ENCODE measurements at places on chromosomes 1 and 21.
A peak's percentile ranks its signal among the peaks of the same experiment; 100 is the strongest.

GRCh38 chr1:155174324-155175280 lies 953 bp downstream of the TRIM46 start:
- DNase-seq = peak; percentile 70

DNA sequence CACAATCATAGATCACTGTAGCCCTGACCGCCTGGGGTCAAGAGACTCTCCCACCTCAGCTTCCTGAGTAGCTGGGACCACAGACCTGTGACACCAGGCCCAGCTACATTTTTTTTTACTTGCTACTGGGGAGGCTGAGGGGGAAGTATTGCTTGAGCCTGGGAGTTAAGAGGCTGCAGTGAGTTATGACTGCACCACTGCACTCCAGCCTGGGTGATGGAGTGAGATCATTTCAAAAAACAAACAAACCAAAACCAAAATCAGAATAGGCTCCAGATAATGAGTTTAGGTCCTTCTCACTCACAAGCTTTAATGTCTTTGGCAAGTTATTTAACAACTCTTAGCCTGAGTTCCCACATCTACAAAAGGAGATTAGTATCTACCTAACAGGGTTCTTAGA lies 22.8 kb downstream of the WDR26 start:
- DNase-seq = no peak

DNA sequence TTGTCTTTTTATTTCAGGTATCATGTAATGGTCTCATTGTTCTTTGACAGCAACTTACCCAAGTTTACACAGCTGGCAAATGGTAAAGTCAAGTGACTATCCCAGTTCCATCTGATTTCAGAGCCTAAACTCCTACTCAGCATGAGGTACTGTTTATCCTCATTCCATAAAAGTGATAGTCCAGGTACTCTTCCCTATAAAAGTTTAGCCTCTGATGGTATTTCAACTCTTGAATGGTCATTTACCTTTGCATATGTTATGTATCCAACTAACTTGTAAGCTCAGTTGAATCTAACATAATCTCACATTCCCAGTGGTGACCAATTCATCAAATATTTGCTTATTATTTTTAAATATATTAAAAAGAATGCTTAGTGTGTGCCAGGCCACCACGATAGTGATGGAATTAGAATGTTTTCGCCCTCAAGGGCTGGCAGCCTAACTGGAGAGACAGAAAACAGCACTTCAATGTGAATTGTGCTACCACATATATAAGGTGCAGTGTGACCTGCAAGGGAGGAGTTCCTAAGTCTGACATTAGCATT lies 307.1 kb downstream of the CTH start:
- DNase-seq = no peak

DNA sequence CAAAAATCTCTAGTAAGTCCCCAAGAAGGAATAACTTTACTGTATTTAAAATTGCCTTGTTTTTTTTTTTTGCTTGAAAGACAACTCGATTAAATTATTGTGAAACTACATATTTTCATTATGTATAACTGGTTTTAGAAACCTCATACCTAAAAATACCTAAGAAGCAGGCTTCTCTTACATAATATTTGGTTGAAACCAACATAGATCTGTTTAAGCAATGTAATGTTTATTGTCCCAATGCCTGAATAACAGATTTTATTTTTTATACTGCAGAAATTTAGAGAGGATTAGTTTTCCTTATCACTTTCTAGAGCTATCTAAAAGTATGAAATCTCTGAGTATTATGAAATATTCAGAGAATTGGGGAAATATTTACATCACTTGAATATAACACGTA lies 78.5 kb upstream of the CHRM3 start:
- no peak for DNase-seq

DNA sequence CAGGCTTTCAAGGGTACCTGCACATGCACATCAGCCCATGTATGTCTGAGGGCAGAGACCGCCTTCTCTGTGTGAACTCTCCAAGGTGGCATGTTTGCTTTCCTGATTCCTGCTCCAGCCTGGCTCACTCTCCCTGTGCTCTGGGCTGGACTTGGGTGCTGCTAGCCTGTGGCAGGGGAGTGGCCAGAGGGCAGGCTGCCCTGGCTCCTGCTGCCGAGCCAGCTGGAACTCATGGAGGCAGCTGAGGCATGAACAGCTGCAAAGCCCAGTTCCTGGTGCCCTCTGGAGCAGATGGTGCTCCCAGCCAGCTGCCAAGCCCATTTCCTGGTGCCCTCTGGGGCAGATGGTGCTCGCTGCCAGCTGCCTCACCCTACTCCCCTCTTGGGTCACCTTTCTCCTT lies 7.6 kb downstream of the UBL4B start:
- no peak for DNase-seq

GRCh38 chr1:75841421-75841820 lies 44.7 kb downstream of the MSH4 start:
- no peak for DNase-seq

DNA sequence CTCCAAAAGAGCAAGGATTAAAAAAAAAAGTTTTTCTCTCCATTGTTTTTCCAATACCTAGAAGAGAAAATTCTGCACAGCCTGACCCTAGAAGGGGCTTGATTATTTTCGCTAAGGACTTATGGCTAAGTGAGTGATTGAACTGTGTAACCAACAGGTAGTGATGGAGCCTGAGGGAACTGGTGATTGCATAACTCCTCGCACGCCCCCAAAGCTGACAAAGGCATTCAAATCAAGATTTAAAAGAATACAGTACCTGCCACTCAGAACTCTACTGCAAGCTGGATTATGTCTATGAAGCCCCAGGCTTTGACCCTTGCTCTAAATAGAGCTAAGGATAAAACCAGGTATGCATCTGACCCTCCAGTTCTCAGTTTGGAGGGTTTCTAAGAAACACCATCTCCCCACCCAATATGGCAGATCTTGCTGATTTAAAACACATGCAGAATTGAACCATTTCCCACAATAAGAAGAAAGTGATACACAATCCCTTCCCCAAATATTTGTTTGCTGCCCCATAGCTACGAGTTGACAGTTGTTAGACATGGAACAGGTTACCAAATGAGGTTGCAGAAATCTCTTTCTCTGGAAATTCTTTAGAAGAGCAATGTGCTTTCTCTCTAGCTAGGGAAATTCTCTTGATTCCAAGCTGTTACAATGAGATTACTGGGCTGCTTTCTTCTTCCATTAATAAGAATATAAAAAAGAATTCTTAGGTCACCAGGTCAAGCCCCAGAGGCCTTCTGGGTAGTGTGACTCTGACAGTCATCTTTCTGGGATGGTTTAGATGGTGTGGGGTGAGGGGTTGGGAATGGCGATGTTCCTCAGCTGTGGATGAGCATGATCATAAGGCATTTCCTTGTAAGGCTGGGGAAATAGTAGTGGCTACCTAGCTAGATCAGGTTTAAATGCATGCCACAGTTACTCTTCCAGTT lies 35.1 kb downstream of the FGGY start:
- no peak for DNase-seq

GRCh38 chr1:41615981-41616380 lies 131.5 kb upstream of the EDN2 start:
- no peak for DNase-seq

DNA sequence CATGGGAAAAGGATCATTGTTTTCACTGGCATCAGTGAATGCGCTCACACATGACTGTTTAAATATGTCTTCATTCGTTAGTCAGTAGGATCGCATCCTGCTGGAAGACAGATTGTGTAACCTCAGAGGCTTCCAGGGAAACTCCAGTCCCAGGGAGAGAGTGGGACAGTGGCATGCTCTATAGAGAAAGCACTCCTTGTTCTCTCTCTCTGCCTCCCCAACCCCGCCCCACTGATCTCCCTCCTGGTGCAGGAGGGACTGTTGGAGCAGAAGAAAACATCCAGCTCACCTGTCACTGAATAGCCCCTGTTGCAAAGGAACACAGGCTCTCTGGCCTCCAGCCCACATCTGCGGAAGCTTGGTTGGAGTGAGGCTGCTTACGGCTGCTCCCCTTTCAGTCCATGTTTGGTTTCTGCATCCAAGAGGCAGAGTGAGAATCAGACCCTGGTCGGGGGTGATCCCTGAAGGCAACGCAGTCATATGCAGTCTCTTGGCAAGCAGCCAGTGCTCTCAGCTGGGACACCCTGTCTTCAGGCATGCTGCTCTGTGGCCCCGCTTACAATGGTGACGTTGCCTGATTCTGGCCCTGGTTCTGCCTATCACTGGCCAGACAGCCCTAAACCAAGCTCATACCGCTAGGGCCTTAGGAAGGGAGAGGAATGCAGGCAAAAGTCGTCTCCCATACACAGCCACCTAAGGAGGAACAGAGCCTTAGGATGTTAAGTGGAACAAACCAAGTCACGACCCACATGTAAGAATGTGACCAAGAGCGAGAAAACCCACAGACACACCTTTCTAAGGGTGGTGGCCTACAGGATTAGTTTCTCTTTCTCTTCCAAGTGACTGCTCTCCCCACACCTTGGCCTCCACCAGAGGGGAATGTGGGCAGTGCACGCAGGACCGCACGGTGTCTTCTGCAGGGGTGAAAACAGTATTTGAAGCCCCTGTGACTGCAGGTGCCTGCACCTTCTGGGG lies 39.7 kb downstream of the BACE2 start:
- DNase-seq = peak; percentile 32

DNA sequence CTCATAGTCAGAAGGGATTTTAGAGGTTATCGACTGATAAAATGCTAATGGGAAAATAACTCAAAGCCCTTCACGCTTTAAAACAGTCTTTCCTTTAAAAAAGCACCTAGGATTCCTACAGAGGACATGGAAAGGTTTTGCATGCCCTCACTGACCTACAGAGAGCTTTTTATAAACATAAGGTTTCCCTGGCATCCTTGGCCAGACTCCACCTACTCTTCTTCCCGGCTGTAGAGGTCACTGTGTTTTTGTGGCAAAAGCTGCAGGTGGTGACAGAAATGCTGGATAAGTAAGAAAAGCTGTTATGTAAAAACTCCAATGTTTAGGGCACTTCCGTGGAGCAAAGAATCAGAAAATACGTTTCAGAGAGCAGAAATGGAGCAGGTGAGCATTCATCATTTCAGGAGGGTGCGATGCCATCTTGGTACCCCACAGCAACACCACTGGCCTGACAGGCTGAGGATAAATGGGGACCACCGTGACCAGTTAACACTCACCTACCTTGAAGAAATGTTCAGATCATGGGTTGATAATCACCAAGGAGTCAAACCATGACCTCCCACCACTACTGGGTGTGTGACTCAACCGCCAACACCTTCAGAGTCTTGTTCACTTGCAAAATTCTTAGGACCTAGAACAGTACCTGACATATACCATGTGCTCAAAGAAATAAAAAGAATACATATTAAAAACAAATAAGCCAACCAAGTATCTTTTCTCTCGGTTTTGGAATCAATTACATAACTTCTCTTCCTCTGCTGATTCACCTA lies 46.6 kb downstream of the SSBP3 start:
- no peak for DNase-seq

DNA sequence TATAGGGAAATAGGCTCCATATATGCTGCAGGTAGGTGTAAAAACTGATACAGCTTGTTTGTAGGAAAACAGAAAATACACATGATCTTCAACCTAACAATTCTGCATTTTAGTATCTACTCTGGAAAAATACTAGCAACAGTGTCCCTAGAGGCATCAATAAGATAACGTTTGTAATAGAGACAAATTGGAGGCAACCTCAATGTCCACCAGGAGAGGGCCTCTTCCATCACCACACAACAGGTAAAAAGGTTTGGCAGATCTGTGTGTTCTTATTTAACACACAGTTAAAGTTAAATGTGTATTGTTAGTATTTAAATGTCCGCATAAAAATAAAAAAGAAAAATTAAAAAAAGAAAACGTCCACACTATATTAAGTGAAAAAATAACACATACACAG lies 5.4 kb downstream of the EIF2D start:
- no peak for DNase-seq

GRCh38 chr1:24454673-24455072 lies 39.1 kb downstream of the NIPAL3 start:
- DNase-seq = no peak

DNA sequence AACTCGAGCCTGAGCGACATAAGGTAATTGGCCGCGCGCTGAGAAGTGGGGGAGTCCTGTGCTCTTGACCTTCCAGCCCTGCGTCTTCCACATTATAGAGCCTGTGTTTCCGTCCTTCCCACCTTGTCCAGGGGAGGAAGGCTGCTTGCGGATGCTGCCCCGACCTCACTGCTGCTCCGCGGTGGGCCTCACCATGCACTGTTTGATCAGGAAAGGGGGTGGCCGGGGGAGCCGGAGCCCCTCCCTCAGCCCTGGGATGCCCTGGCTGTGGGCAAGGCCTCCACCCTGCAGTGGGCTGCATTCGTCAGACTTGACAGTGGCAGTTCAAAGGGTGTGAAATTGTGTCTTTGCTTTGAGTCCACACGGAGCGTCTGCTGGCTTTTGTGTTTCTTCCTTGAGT lies 30.1 kb downstream of the PCNT start:
- DNase-seq = no peak
